ENCODE measurements at places on chromosomes 12 and 14.

DNA sequence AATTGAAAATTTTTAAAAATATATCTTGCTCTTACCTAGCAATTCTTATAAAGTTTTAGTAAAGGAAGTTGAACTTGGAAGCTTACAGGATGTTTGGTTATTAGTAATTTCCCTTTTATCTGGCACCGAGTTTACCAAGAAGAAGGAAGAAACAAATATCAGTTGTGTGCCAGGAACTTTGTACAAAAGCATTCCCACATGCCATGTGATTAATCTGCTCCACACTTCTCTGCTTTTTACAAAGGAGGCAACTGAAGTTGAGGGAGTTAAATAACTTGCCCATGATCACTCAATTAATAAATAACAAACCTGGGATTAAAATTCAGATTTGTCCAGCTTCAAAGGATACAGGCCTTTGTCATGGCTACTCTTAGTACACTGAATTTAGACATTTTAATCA is 122.5 kb upstream of the BCAT1 start:
- DNase-seq = peak; percentile 28

GRCh38 chr12:27828196-27828595 is 48.2 kb upstream of the MANSC4 start:
- DNase-seq = no peak

- peak; percentile 22 for DNase-seq
Observed at GRCh38 chr14:78253986-78254385, 83.8 kb downstream of the NRXN3 start.

DNA sequence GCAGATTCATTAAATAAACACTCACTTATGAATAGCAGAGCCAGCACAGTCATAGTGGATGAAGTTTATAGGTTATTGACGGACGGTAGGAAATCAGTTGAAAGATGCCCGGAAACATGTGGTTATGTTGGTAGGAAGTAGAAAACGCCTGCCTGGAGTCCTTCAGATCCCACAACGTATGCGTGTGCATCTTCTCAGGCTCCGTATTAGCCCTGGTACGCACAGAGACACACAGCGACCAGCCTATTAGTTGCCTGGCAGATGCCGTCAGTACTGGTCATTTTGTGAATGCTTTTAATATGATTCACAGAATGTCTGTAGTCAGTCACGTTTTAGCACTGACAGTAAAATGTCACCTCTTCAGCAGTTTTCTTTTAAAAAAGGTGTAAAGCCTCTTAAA is 196.4 kb downstream of the RGS6 start:
- no peak for DNase-seq

GRCh38 chr14:99454246-99454645 is 26.4 kb downstream of the SETD3 start:
- DNase-seq = no peak

DNA sequence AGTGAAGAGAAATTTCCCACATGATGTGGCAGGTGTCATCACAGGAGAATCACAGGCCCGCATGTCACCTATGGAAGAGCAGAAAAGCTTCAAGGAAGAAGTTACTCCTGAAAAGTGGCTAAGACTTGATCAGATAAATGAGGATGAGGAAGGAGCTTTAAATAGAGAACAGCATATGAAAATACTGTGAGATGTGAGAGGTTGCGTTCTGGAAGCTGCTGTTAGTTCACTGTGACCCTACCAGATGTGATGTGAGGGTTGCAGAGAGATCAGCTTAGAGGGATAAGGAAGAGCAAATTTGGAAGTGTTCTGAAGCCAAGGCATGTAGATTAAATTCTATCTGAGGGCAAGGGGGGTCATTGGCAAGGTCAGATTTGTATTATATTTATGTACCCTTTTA is 17.1 kb downstream of the ERP27 start:
- no peak for DNase-seq

- no peak for DNase-seq
Observed at GRCh38 chr12:48907245-48907644, 18.0 kb downstream of the FKBP11 start.

GRCh38 chr12:117076410-117077372 is 22.5 kb downstream of the TESC start:
- no peak for DNase-seq

DNA sequence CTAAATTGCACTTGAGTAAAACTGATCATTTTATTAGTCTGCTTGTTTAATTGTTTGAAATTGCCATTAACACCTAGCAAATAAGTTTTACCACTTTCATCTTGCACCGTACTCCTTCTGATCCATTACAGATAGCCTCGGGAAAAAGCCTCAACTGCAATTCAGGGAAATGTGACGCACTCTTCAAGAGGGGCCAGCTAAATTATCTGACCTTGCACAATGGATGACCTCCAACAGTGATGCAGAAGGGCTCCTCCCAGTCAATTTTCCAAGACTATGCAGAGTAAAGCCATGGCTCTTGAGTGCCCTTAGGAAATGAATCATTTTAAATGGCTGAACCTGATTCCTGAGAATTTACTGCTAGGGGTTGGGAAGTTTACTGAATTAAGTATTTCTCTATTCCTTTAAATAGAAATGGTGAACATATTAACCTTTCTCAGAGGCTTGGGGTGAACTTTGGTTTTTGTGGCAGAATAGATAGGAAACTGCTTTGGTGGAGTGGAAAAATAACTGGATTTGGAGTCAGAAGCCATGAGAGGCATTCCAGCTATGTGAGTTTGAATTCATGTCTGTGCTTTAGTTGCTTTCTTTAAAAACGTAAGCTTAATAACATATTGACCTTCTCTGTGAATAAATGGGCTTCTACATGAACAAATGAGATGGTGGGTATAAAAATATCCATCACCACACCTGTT is 64.8 kb upstream of the OVCH1 start:
- no peak for DNase-seq

DNA sequence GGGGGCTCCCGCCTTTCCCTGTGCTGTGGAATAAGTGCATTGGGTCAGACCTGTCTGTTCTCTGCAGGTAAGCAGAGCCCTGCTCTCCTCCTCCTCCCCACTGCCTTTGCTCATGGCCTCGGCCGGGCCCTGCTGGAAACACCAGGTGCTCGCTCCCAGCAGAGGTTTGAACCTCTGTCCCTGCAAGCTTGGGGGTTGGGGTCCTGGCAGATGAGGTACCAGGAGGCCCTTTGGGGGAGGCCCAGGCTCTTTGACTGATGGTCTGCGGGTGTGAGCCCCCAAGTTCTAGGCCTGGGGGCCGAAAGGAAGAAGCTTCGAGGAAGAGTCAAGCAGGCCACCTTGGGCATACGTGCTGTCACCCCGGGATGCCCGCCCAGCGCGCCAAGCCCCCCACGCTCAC is 22.1 kb upstream of the CEP170B start:
- no peak for DNase-seq

DNA sequence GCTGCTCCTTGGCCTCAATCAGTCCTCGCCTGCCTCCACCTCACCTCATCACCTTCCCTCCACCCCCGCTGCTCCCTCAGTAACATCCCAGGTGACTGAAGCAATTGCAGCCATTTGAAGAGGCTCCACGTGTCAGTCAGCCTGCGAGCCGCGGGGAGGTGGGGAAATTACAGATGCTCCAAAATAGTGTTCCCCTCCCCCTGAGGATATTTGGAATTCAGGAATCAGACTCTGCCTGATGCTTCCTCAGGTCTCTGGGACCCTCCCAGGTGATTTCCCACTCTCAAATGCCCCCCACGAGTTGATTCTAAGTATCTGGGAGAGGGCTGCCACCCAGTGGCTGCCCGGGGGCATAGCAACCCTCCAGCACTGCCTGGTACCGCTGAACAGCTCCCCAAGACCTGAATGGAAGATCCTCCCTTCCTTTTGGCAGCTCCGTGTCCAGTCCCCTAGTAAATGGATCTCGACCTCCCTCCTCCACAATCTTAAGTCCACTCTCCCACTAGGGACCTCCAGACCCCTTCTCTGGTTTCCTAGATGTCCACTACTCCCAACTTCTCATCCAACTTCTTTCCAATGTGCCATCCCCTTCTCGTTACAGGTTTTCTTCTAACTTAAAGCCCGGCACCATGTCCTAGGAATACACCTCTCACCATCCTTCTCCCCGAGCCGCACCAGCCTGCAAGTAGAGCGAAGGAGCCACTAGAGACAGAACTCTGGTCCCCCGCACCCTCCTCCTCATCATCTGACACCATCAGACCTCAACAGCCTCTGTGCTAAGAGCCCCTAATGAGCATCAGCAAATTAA is 1.4 kb upstream of the ASIC1 start:
- no peak for DNase-seq

DNA sequence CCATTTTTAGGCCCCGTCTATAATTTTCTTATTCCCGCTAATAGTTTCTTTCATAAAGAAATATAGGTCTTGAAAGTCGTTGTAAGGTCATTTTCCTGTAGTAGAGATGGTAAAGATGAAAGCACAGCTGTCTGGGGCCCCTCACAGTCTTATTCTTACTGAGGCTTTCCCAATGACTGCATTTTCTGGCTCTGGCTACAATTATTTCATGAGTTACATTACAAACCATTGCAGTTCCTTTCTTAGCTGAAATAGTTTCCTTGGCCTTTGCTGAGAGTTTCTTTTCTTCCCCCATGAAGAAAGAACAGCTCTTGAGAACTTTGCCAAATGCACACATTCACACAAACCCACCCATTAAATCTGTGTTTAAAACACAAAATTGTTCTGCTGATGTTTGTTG is 113.0 kb downstream of the DYRK2 start:
- no peak for DNase-seq

DNA sequence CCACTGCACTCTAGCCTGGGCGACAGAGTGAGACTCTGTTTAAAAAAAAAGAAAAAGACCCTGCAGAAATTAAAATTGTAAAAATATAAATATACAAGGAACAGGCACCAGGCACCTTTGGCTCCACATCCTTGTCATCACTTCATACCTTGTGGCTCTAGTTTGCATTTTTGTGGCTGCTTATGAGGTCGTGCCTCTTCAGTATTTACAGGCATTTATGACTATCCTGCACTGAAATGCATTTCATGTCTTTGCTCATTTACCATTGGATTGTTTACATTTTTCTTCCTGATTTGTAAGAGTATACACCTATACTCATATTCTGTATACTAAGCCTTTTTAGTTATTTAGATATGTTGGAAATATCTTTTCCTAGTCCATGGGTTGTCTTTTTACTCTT is 20.1 kb downstream of the BICD1 start:
- DNase-seq = no peak

DNA sequence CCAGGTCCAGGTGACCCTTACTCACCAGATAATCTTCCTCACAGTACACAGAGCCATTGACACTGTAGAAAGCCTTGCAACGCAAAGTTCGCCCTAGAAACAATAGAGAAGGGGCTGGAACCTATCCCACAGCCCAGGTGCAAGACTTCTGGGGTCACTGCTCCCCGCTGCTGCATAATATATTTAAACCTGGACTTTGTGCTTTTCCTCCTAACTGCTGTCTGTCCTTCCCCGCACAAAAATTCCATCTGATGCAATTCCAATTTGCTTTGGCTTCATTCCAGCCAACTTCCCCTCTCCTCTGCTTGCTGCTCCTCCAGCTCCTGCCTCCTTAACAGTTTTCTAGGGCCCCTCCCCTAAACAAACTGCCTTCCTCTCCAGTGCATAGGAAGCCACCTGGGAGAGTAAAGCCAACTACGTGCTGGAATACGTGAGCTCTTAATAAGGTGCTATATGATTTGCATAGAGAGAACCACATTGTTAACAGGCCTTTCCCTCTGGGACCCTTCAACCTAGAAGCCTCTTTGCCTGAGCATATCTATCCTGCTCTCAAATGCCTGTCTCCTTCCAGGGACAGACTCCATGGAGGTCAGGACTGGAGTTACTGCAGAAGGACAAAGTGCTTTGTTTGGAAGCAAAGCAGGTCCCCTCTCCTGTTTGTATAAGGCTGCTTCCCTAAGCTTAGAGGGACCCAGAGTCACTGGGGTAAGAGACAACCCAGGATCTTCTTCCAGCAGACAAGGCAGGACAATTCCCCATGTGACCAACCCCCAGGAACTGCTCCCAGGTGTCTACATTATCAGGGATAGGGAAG is 5.5 kb downstream of the AJUBA start:
- peak; percentile 28 for DNase-seq

- DNase-seq = peak; percentile 69
Observed at GRCh38 chr12:47032644-47033043, 46.8 kb upstream of the PCED1B start.

- no peak for DNase-seq
Observed at GRCh38 chr12:45475594-45475993, 253.9 kb upstream of the ARID2 start.

DNA sequence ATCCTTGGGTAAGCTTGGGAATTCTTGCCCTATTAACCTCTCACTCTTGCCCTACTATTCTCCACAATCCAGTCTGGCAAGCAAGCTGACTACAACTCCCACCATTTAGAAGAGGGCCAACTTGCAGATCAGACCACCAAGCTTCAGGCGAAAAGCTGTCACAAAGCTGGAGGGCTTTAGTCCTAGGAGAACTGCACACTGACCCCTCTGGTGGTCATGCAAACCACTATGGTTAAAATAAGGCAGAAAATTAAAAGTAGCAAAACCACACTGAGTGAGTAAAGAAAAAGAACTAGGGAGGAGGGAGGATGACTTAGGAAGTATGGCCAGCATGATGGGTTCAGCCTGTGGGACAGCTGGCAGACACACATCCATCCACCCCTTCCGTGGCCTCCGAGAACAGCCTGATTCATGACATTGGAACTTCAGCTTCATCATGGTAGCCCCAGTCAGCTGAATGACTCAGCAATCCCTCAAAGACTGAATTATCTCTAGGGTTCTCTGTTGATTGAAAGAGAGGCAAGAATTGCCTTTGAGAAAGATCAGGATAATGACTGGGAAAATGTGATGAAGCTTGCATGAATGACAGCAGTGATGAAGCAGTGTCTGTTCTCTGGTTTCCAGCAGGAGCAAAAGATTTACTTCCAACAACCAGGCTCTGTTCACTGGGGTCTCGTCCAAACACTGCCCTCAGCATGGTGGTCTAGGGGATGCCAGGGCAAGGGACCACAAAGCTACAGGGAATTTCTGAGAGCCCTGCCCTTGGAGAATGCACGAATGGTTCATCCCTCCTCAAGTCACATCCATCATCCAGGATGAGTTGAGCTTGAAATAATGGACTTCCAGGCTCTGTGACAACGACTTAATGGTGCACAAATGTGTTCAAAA is 24.4 kb downstream of the PITPNM2 start:
- DNase-seq = no peak

- DNase-seq = no peak
Observed at GRCh38 chr12:94498073-94498472, 38.4 kb upstream of the CEP83 start.

DNA sequence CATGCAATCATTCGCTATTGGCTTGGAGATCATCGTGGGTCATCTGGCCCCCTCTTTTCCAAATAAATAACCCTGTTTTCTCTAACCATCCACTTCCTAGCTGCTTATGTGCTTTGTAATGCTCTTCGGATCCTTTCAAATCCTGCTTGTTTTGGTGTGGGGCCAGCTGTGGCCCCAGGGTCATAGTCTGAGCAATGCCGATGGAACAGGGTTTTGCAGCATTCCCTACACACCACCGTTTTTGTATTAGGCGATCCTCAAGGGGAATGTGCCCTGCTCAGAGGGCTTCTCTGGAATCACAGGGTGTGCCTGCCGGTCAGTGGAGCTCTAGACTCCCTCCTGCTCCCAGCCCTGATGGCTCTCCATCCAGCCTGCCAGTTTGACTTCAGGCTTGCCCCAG is 78.1 kb upstream of the NRXN3 start:
- DNase-seq = no peak

- no peak for DNase-seq
Observed at GRCh38 chr12:74286254-74286653, 251.4 kb upstream of the ATXN7L3B start.

GRCh38 chr14:31505411-31505810 is 17.6 kb upstream of the GPR33 start:
- no peak for DNase-seq
